ENCODE measurements at places on chromosomes 6 and 20.

DNA sequence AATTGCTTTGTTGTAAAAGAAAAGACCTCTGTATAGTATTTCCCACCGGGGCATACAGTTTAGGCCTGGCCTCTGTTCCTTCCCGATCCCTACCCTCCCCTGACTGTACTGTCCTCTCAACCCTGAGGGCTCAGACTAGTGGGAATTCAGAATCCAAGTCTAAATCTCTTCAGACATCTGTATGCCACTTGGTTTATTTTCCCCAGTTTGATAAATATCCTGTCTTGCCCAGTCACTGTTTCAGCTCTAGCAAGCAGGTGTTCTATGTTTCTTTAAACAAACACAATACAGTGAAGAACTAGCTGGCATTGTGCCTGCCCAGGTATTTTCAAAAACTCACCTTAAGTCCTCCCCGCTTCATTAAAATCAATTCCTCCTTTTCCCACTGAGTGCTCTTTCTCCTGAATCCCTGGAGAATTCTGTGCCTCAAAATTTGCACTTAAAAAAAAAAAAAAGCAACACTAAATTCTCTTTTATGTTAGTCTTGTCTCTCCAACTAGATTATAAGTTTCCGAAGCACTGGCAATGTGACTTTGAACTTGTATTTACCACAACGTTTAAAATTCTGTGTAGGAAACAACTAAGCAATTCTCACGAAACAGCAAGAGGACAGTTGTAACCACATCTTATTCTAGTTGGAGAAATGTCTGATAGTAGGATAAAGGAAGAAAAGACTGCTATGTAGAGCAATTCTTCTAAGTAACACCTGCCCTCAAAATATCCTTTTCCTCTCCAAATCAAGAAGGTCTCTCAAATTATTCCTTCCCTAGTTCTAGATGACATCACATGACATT lies 112.0 kb upstream of the CARMIL1 start:
- peaks cover 4% of the 10 kb centered on the region for H3K4me1 ChIP-seq
- ATAC-seq, result no peak
- H3K4me3 ChIP-seq, result peak overlapping the region; percentile 16
- peak overlapping the region; percentile 71 for H3K27ac ChIP-seq
- H3K36me3 ChIP-seq, result no peaks in the 10 kb centered on the region

GRCh38 chr20:19909725-19910124 lies 107.4 kb upstream of the NAA20 start:
- no peak for ATAC-seq
- no peak overlapping the region for H3K4me3 ChIP-seq
- H3K36me3 ChIP-seq, result no peaks in the 10 kb centered on the region

- no peaks in the 10 kb centered on the region for H3K27me3 ChIP-seq
- no peaks in the 10 kb centered on the region for H3K4me1 ChIP-seq
- no peaks in the 10 kb centered on the region for H3K36me3 ChIP-seq
- no peak for ATAC-seq
Measured at GRCh38 chr20:63775096-63775978, 35.8 kb downstream of the SLC2A4RG start.

GRCh38 chr6:24936641-24937317 lies 1.0 kb upstream of the RIPOR2 start:
- H3K27ac ChIP-seq, result peak overlapping the region; percentile 92
- H3K27me3 ChIP-seq, result no peaks in the 10 kb centered on the region
- ATAC-seq, result peak; percentile 73
- peak overlapping the region; percentile 93 for H3K4me3 ChIP-seq

DNA sequence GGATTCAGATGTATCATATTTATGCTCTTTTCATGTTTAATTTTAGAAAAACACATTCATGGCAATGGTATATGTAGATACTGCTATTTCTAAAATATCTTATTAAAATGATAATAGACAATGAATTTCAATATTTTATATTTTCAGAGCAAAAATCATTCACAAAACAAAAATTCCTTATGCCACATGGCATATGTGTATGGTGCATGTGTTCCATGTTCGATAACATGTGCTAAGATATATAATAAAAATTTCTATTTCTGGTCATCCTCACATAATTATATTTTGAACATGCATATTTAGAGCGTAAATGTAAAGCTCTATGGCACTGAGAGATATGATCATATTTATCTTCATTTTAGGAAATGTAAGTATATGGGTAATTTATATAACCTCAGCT lies 606.2 kb upstream of the AGPAT4 start:
- H3K27ac ChIP-seq, result no peak overlapping the region
- ATAC-seq, result no peak
- H3K27me3 ChIP-seq, result no peaks in the 10 kb centered on the region
- H3K4me3 ChIP-seq, result no peak overlapping the region
- no peaks in the 10 kb centered on the region for H3K36me3 ChIP-seq

DNA sequence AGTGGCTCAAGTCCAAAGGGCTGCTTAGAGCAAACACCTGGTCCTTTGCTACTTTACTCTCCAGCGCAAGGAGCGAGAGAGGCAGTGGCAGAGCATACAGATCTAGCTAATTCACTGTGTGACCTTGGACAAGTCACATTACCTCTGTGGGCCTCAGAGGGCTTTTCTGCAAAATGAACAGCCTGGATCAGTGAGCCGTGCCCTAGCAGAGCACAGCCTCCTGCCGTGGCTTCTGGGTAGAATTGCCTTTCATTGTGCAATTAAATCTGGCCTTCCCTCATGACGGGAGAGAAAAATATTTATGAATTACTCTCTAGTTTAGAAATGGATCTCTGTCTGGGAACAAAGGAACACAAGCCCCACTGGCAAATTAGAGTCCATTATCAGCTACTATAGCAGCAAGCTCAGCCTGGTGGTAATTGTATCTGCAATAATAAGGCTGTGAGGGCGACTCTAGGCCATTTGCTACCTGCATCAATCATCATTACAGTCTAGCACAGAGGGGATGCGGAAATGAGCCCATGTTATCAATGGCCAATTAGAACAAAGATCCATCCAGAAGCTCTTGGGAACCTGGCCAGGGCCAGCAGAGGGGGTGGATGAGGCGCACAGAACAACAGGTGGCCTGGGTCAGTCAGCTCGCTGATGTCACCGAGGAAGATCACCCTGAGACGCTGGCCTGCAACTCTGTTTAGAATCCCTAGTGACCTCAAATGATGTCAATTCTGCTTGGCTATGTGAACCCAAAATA lies 114.2 kb upstream of the LY86 start:
- H3K4me3 ChIP-seq, result no peak overlapping the region
- ATAC-seq, result no peak
- H3K27me3 ChIP-seq, result peaks cover 27% of the 10 kb centered on the region
- no peak overlapping the region for H3K27ac ChIP-seq
- H3K36me3 ChIP-seq, result no peaks in the 10 kb centered on the region

DNA sequence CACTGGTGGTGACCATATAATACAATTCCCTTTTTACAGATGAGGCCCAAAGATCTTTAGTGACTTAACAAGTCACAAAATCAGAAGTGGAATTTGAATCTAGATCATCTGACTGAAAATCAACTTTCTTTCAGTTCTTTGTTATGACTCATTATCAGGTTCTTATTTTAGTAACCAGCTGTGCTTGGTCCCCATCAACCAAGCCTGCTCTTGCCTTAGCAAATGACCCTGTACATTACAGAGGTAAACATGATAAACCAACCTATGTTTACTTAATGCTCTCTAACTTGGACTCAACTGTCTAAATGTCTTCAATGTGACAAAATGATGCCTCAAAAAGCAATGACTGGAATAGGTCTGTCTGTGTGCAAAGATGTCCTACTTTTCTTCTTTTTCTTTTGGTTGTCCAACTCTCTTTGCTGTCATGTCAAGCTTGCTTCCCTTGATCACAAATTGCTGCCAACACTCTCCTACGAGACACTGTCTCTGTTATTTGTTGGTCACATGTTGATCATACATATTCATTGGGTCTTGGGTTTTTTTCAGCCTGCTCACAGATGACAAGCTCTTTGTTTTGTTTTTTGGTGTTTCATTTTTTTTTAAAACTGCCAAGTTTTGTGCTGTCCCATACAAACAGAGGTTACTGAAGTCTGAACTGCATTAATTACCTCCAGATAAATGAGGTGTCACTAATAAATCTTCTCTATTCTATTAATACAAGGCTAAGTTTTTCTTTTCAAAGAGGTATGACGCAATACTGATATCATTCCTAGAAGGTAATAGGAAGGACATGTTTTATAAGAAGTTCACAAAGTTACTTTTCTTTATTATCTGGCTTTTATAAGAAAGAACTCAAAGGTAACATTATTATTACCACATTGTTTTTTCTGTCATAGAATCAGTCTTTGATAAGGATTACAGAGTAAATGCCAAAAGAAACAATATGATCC lies 62.2 kb upstream of the PLN start:
- H3K36me3 ChIP-seq, result peaks cover 91% of the 10 kb centered on the region
- H3K4me1 ChIP-seq, result peaks cover 30% of the 10 kb centered on the region
- H3K4me3 ChIP-seq, result no peak overlapping the region

DNA sequence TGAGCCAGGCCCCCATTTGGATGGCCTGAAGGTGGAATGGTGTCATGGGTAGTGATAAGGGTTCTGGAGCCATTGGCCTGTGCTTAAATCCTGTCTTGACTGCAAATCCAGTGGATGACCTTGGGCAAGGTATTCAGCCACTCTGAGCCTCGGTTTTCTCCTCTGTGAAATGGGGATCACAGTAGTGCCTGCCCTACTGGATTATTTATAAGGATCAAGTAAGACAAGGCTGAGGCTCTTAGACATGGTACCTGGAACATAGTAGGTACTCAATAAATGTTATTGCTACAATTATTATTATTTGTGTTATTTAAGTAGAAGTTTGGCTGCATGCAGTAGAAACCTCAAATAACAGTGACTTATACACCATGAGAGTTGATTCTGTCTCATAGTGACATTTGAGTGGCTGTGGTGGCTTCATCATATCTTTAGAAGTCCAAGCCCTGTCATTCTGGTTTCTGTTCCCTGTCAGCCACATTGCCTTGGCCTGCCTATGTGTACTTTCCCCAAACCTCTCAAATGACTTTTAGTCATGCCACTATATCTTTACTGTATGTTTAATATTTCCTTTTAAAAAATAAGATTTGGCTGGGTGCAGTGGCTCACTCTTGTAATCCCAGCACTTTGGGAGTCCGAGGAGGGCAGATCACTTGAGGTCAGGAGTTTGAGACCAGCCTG lies 37.6 kb upstream of the CHMP4B start:
- H3K27ac ChIP-seq, result no peak overlapping the region
- peak; percentile 84 for ATAC-seq
- no peaks in the 10 kb centered on the region for H3K27me3 ChIP-seq
- peaks cover 25% of the 10 kb centered on the region for H3K36me3 ChIP-seq

DNA sequence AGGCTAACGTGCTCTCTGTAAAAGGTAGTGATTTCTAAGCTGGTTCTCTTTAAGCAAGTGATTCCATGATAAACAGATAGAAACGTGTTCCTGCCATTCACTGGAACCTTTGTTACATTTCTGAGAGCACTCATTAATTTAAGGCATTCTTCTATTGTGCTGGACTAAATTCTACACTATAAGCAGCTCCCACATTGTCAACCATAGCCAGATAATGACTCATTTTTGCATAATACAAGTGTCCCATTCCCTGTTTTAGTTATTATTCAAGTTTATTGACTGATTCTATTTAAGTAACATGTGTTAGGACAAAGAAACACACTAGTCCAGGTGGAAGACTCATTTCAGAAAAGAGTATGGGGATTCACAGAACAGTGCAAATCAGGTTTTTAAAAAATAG lies 13.5 kb upstream of the XRN2 start:
- no peak overlapping the region for H3K27ac ChIP-seq
- no peak for ATAC-seq
- peaks cover 25% of the 10 kb centered on the region for H3K27me3 ChIP-seq
- H3K4me3 ChIP-seq, result no peak overlapping the region
- H3K36me3 ChIP-seq, result no peaks in the 10 kb centered on the region
- no peaks in the 10 kb centered on the region for H3K4me1 ChIP-seq

DNA sequence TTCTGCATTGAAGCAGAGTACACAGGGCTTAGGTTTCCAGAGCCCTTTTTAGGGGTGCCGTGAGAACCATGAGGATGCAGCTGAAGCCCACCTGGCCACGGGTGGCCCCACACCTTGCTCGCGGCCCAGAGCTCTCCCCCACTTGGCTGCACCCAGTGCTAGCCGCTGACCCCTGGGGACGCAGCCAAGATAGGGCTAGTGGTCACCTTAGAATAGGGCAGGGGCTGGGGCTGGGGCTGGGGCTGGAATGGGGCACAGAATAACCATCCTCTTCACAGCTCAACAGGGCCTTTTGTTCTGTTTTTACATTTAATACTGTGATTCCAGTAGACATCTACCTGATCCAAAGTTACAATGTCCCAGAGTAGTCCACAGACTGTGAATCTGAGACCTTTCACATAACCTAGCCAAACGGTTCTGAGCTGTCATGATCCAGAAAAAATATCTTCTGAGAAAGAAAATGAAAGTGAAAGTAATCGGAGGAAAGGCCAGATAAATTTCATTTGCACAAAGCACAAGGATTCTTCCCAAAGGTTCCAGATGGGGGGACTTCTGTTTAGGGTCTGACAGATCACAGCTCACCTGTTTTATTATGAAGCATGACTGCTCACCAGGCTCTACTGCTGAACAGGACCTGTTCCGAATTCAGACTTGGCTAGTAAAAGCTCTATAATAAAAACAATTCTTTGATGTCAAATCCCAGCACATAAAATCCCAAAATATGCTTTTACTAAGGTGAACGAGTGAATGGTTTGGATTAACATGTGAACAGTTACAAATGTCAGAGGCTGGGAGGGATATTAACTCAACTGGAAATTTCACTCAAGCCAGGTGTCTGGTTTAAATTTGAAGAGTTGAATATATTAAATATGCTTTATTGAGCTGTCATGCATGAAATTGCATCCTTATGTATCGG lies 401.9 kb downstream of the THBS2 start:
- H3K27me3 ChIP-seq, result no peaks in the 10 kb centered on the region
- H3K4me3 ChIP-seq, result peak overlapping the region; percentile 44
- no peaks in the 10 kb centered on the region for H3K36me3 ChIP-seq
- H3K27ac ChIP-seq, result no peak overlapping the region
- H3K4me1 ChIP-seq, result no peaks in the 10 kb centered on the region

- no peak for ATAC-seq
- no peak overlapping the region for H3K27ac ChIP-seq
- H3K4me1 ChIP-seq, result peaks cover 19% of the 10 kb centered on the region
- no peaks in the 10 kb centered on the region for H3K27me3 ChIP-seq
- H3K36me3 ChIP-seq, result no peaks in the 10 kb centered on the region
Measured at GRCh38 chr6:5827056-5827904, 179.4 kb downstream of the NRN1 start.

- H3K27me3 ChIP-seq, result no peaks in the 10 kb centered on the region
- no peaks in the 10 kb centered on the region for H3K36me3 ChIP-seq
- peak; percentile 96 for ATAC-seq
- H3K4me1 ChIP-seq, result peaks cover 21% of the 10 kb centered on the region
Measured at GRCh38 chr6:34484899-34485298, 19.0 kb downstream of the PACSIN1 start.

GRCh38 chr20:4811661-4812181 lies 90.0 kb downstream of the PRND start:
- no peaks in the 10 kb centered on the region for H3K27me3 ChIP-seq
- peaks cover 46% of the 10 kb centered on the region for H3K4me1 ChIP-seq
- peak overlapping the region; percentile 98 for H3K4me3 ChIP-seq
- H3K27ac ChIP-seq, result peak overlapping the region; percentile 100
- no peak for ATAC-seq
- H3K36me3 ChIP-seq, result peaks cover 45% of the 10 kb centered on the region

DNA sequence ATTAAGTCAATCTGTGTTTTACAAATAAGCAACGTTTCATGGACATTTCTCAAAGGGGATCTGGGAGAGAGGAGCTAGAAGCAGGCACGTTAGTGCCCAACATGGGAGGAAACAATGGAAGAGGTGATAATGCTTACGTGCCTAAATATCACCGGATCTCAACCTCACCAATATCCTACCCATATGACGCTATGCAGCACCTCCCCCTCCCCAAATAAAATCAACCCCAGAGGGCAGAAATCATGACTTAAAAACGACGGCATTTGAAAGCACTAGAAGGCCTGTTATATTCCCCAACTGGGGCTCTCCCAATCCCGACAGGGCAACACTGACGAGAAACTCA lies 425 bp downstream of the HBS1L start:
- H3K4me1 ChIP-seq, result peaks cover 16% of the 10 kb centered on the region
- no peaks in the 10 kb centered on the region for H3K27me3 ChIP-seq
- H3K4me3 ChIP-seq, result peak overlapping the region; percentile 93

All from activated T-helper 17 cell treated with anti-CD3 and anti-CD28 coated beads, Interleukin-2, amount 50 U/mL, for 72 hours (primary cell).